Hepatic stellate cell (primary cell): ENCODE measurements at places on chromosomes 16 and 17.

DNA sequence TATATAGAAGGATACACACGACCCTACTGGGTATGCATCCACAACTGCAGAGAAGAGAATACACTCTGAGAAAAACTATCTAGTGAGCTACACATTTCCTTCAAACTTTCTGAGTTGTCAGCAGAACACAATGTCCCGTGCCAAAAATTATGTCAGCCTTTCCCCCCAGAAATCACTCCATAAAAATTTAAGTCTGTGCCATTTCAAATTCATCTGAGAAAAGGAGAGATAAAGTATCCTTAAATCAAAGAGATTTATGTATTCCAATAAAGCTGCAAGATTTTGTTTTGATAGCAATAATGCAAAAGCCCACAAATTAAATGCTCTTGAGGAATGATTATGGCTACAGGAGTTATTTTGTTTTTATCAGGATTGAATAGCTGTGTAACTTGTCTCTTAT is 760.1 kb downstream of the CDH11 start:
- DNase-seq = no peak

DNA sequence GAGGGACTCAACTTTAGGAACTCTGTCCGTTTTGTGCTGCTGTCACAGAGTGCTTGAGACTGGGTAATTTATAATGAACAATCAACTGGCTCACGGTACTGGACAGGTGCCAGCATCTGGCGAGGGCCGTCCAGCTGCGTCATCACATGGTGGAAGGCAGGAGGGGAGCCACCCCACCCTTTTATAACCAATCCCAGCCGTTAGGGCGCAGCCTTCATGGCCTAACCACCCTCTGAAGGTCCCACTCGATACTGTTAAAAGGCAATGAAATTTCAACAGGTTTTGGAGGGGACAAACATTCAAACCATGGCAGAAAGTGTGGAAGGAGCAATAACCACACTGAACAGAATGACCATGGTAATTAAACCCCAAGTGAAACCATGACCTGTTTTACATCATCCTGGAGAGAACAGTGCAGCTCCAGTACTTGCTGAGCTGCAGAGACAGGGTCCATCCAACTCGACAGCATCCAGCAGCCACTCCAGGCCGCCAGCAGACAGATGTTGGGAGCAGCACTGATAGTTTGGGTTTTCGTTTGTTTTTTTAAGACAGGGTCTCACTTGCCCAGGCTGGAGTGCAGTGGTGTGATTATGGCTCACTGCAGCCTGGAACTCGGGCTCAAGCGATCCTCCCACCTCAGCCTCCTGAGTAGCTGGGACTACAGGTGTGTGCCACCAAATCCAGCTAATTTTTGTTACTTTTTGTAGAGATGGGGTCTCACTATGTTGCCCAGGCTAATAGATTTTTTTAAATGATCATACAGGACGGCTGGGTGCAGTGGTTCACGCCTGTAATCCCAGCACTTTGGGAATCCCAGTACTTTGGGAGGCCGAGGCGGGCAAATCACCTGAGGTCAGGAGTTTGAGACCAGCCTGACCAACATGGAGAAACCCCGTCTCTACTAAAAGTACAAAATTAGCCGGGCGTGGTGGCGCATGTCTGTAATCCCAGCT is 11.0 kb downstream of the CHMP6 start:
- peak; percentile 62 for DNase-seq

DNA sequence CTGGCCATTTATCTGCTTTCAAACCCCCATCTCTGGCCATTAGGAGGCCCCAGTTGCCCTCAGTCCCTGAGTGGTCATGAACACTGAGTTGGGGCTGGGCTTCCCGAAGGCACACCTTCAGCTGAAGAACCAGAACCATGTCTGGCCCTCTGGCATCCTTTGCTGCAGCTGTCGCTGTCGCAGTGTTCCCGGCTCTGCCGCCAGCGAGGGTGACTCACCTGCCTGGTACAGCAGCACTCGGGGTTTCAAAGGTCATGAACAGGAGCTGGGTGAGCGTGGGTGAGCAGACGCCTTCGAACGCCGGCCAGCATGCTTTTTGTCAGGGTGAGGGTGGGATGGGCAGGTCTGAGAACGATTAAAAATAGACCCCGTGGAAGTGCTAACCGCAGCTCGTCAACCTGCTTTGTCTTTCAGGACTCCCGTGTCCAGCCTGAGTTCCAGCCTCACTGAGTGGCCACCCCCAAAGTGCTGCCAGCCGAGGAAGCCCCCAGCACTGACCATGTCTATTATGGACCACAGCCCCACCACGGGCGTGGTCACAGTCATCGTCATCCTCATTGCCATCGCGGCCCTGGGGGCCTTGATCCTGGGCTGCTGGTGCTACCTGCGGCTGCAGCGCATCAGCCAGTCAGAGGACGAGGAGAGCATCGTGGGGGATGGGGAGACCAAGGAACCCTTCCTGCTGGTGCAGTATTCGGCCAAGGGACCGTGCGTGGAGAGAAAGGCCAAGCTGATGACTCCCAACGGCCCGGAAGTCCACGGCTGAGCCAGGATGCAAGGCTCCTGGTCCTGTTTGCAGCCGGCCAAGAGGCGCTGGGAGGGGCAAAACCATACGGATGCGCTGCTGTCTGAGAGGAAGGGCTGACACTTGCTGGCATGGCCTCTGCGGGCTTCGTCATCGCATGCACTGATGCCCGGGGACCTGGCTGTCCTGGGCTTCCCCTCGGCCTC is 7.6 kb downstream of the SNN start:
- no peak for DNase-seq

- DNase-seq = no peak
These were observed 318.8 kb downstream of the C16orf95 start for GRCh38 chr16:86998196-86999001.

- peak; percentile 37 for DNase-seq
These were observed 154.2 kb downstream of the PITPNC1 start for GRCh38 chr17:67531291-67531690.

DNA sequence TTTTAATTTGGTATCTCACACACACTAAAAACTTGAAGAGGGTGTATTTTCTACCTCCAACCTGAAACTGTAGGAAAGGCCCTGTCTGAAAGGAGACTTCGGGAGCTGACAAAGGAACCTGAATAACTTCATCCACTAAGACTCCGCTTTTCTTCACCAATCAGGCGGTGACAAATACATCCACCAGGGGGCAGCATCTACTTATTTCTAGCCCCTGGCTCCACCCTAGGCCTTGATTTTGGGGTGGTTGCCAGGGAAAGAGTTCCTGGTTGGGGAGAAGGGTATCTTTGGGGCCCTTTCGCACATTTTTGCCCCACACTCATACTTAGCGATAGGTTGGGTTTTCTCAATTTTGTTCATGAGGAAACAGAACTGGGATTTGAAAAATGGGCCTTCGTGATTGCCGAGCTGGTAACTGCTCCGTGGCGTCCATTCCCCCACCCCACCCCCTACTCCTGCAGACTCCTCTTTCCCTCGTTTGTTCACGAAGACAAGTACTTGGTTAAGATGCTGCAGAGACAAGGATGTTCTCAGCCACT is 4.8 kb upstream of the ARL4D start:
- peak; percentile 90 for DNase-seq

- peak; percentile 60 for DNase-seq
These were observed 333 bp upstream of the NOG start for GRCh38 chr17:56593086-56593645.

DNA sequence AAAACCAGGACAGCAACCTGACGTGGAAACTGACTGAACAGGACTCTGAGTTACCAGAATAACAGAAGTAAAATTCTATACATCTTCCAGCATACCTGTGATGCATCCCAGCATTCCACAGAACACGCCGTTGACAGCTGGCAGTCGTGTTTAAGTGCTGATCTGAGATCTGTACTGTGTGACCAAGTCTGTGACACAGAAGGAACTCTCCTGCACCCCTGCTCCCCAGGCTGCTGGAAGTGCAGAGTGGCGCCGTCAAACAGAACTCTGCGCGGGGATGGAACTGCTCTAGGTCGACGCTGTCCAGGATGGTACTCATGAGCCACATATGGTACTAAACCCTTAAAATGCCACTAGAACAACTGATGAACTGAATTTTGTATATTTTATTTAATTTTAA is 804 bp upstream of the ITGAE start:
- DNase-seq = no peak

- no peak for DNase-seq
These were observed 500.0 kb upstream of the SALL1 start for GRCh38 chr16:51651061-51651466.

GRCh38 chr16:62272035-62272434 is 235.8 kb upstream of the CDH8 start:
- DNase-seq = no peak

GRCh38 chr17:81021531-81022343 is 13.2 kb upstream of the BAIAP2 start:
- no peak for DNase-seq

DNA sequence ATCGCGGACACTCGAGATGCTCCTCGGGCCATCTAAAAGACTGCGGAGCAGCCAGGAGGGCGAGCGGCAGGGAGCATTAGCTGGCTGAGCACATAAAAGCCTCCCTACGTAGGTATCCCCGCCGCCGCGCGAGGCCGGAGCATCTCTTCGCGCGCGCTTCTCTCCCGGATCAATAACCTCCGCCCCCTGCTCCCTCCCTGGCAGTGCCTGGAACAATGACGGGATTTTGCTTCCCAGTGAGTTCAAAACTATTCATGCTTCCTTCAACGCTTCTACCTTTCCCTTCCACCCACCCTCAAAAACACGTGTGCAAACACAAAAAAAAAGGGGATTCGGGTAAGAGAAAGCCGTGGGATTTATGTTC is 984 bp downstream of the CENPV start:
- peak; percentile 12 for DNase-seq

GRCh38 chr17:27990100-27990499 is 52.4 kb upstream of the NLK start:
- no peak for DNase-seq

GRCh38 chr17:19321481-19322128 is 40.9 kb downstream of the B9D1 start:
- DNase-seq = no peak

GRCh38 chr17:50675627-50676026 is 32.1 kb downstream of the ANKRD40 start:
- DNase-seq = no peak

DNA sequence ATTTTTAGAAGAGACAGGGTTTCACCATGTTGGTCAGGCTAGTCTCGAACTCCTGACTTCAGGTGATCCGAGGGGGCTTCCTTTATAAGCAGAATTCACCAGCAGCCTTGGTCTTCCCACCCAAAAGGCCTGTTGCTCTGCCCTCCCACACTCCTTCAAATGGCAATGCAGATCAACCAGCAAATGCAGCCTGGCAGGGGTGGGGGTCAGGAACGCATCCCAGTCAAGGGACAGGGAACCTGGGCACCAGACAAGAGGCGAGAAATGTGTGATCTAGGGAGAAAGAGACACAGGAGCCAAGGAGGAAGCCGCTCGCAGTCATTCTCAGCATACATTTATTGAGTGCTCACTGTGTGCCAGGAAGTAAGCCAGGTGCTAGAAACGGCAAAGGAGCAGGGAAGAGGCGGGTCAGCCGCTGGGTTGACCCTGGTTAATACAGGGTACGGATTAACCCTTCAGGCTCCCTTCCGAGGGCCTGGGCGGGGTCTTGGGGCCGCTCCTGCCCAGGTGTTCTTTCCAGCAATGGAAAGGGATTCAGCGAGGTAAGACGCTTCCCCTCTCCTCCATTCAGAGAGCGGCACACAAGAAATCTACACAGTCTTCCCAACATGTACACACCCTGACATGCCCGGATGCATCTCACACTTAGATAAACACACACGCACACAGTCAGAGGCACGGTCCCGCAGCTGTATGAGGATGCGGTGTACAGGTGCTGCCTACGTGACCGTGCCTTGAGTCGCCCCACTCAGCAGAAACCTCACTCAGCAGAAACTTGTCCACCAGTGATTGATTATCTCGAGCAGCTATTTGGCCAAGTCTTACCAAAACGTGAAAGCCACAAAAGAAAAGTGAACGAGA is 6.6 kb upstream of the PITPNA start:
- no peak for DNase-seq

GRCh38 chr17:3913531-3914311 is 2.5 kb downstream of the P2RX1 start:
- DNase-seq = peak; percentile 90

- DNase-seq = peak; percentile 86
These were observed 26.9 kb upstream of the ZNF750 start for GRCh38 chr17:82866590-82867191.

DNA sequence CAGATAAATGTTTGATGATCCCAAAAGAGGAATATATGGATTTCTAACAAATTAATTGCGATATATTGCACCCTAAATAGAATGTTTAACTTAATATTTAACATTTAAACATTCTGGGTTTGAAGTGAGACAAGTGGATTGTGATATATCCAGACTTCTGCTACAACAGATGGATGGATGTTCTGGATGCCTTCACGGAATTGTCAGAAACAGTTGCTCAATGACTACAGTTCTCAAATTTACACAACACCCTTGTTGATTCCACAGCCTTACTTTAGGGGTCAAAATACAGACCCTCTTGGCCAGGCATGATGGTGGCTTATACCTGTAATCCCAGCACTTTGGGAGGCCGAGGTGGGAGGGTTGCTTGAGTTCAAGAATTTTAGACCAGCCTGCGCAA is 250.8 kb downstream of the RBFOX1 start:
- DNase-seq = no peak

DNA sequence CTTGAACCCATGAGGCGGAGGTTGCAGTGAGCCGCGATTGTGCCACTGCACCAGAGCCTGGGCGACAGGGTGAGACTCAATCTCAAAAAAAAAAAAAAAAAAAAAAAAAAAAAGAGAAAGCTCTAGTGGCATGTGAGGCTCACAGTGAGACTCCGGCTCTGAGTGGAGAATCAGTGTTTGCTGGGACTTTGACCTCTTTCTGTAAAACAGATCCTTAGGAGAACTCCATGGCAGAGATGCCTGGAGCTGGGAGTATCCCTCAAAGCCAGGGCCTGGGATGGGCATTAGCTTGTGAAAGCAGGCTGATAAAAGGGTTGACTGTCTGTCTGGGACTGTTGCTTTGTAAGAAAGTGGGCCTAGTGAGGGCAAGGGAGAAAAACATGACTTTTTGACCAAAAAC is 46.4 kb downstream of the ZNF207 start:
- no peak for DNase-seq

- peak; percentile 67 for DNase-seq
These were observed 11.4 kb downstream of the DYNC1LI2 start for GRCh38 chr16:66740010-66740409.

- peak; percentile 24 for DNase-seq
These were observed 14.9 kb upstream of the DDX19A start for GRCh38 chr16:70331588-70332358.

DNA sequence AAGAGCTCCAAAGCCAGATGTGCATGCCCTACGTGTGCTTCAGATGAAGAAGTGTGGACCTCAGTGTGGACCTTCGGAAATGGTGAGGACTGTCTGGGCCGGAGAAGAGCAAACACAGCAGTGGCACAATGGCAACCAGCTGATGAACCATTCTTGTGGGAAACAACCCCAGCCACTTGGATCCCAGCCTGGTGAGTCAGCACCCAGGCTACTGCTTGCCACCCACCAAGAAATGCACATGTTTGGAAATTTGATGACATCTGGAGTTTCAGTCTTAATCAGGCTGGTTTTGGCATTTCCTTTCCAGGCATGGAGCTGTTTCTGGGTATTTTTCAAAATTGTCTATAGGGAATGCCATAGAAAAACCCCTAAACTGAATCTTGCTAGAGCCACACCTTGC is 42.7 kb downstream of the DYNLRB2 start:
- peak; percentile 38 for DNase-seq

GRCh38 chr17:80990921-80991644 is 558 bp upstream of the CHMP6 start:
- DNase-seq = no peak

GRCh38 chr17:4566785-4567184 is 6.4 kb upstream of the GGT6 start:
- DNase-seq = peak; percentile 76
